Stimulated activated CD4-positive, alpha-beta T cell treated with anti-CD3 and anti-CD28 coated beads, Interleukin-15, amount 100 ng/mL, for 1 hour (primary cell): ENCODE measurements at places on chromosomes 6 and 20.
A peak's percentile ranks its signal among the peaks of the same experiment; 100 is the strongest.

- DNase-seq = no peak
Observed at GRCh38 chr6:123715006-123715863, 78.5 kb upstream of the TRDN start.

GRCh38 chr6:69086689-69087088 lies 451.6 kb downstream of the ADGRB3 start:
- DNase-seq = no peak

GRCh38 chr6:108343894-108344293 lies 49.0 kb downstream of the AFG1L start:
- no peak for DNase-seq

DNA sequence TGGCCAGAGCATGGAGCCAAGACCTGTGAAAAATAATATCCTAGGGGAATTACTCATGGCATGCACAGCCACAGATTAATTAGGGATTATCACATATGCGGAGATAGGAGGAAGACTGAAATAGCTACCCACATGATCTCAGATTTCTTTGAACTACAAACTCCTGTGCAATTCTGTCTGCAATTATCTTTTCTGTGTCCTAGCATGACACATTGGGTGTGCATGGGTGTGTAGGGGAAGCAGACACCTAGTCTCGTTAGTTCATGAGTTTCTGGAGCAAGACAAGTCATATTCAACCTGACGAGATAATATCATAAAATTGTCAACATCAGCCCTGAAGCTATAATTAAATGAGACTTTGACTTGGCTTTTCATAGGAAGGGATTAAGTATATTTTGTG lies 3.6 kb upstream of the SLC17A4 start:
- no peak for DNase-seq

- DNase-seq = peak; percentile 73
Observed at GRCh38 chr20:50724851-50725723, 6.3 kb upstream of the PARD6B start.

DNA sequence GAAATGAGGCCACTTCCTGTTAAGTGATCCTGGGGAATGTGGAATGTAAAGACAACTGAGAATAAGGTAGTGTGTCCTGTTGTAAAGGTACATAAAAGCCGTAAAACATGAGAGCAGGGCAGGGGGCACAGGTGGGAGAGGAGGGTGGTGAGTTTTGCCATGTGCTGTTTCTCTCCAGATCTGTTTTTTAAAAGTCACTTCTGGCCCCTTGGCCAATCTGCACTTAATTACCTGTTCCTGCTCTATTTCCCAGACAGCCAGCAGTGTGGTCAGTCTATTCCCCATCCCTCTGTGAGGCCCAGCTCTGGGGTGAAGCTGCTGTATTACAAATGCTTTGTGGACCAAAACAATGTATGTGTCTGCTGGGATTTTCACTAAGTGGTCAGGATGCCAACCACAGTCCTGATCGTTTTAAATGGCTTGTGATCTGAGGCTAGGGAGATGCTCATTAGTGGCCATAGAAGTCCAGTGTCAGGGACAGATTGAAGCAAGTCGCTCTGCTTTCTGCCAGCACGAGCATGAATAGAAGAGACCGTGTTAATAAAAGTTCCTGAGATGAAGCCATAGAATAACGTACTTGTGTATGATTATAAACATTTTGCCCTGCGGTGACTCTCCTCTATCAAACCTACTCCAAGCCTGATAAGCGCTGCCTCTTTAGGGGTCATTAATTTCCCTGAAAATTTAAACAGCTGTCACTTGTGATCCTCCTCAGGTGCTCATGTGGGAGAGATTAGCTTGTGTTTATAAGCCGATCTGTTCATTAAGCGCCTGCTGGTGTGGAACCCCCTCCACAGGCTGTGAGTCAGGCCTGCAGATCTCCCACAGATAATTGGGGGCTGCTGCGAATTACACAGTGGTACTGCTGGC lies 111.8 kb upstream of the CENPW start:
- DNase-seq = no peak

GRCh38 chr20:58716476-58717277 lies 24.1 kb downstream of the NPEPL1 start:
- no peak for DNase-seq

GRCh38 chr6:125094563-125094962 lies 59.0 kb upstream of the TPD52L1 start:
- no peak for DNase-seq

GRCh38 chr6:158801655-158802294 lies 17.4 kb downstream of the EZR start:
- no peak for DNase-seq

- DNase-seq = no peak
Observed at GRCh38 chr6:159092631-159093030, 47.8 kb upstream of the TAGAP start.

- DNase-seq = no peak
Observed at GRCh38 chr6:107786709-107787588, 37.2 kb downstream of the SCML4 start.

- DNase-seq = no peak
Observed at GRCh38 chr6:157398151-157398550, 17.2 kb downstream of the ZDHHC14 start.

DNA sequence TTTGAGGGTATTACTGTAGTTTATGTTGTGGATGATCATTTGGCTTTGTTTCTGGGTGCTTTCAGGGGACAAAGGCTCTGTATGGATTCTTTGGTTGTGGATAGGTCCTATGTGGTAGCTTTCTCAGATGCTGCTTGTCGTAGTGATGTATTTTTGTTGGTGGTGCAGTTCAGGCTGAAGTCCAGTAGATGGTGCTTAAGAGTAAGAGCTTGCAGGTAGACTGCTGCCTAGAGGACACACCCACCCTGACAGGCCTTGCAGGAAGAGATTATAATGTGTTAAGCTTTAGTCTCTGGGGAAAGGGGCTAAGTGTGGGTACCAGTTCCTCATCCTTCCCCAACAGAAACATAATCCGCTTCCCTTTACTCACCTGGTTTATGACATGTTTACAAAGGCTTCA lies 62.6 kb upstream of the ADGRB3 start:
- DNase-seq = no peak

GRCh38 chr6:14987490-14987889 lies 258.4 kb upstream of the JARID2 start:
- DNase-seq = no peak

DNA sequence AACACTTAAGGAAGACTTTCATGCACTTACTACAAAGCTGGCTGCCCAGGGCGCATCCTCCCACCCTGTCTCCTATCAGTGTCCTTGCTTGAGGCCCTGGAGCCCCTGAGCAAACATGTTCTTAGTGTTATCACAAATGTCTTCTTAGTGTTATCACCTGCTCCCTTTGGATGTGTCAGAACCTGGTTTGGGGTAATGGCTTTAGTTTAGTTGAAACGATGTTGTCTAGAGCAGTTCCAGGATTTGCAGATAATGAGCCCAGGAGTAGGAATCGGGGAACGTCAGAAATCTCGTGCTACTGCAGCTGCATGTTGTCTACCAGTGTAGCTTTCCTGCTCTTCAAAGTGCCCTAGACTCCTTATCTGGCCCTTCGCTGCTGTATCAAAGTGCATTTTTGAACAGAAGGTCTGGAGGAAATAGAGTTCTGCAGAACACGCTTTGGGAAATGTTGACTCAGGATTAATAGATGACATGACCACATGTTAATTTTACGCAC lies 69.6 kb downstream of the PHACTR2 start:
- DNase-seq = no peak

- DNase-seq = no peak
Observed at GRCh38 chr6:148836751-148837150, 89.9 kb downstream of the UST start.

GRCh38 chr6:144482142-144482541 lies 197.0 kb downstream of the UTRN start:
- peak; percentile 38 for DNase-seq

DNA sequence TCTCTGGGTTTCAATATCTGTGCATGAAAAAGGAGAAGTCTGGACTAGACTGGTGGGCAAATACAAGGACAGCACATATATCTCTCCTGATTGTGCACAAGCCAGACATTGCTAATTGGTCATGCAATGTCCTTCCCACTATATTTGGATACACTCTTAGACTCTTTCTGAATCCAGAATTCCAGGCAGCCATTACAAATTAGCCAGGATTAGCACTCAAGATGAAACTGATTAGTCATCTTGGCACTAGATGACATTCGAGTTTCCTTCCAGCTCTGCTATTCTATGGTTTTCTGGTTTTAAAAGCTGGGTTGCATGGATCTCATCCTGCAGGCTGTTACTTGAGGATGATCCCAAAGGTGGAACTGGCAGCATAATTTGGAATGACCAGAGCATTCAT lies 73.2 kb downstream of the SCP2D1 start:
- no peak for DNase-seq

DNA sequence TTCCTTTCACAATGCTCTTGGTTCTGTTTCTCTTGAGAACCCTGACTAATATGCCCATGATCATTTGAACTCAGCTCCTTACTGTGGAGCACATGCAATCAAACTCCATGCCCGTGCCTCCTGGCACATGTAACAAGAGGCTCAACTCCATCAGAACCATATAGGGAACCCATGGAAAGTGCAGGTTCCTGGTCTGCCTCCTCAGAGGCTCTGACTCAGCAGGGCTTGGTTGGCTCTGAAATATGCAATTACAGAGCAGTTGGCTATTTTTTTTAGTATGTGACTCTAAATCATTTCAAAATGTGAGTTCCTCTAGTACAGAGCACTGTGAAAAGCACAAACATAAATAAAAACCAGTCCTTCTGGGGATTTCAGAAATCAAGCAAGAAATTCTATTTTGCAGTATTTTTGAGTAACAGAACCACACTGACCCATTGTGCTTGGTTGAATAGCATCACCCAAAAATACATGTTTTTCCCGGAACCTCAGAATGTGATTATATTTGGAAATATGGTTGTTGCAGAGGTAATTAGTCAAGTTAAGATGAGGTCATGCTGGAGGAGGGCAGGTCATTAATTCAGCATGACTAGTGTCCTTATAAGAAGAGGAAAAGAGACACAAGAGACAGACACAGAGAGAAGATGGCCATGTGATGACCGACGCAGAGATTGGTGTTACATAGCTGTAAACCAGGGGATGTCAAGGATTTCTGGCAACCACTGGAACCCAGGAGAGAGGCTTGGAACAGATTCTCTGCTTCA lies 13.2 kb upstream of the MAP3K4 start:
- DNase-seq = no peak

- no peak for DNase-seq
Observed at GRCh38 chr20:53586640-53587039, 7.0 kb downstream of the ZNF217 start.

DNA sequence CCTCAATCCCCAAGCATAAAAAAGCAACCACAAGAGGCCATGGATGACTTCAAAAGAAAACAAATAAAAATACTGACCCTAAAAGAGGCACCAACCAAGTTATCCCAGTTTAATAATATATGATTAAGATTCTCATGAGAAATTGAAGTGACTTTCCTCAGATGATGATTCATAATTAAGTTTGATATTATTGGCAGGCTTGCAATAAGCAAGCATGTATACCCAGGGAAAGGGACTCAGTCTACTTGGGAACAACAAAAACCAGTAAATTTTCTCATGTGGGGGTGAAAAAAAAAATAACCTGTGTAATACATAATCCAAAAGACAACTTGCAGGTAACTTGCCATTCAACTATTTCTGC lies 19.6 kb downstream of the JAG1 start:
- no peak for DNase-seq

DNA sequence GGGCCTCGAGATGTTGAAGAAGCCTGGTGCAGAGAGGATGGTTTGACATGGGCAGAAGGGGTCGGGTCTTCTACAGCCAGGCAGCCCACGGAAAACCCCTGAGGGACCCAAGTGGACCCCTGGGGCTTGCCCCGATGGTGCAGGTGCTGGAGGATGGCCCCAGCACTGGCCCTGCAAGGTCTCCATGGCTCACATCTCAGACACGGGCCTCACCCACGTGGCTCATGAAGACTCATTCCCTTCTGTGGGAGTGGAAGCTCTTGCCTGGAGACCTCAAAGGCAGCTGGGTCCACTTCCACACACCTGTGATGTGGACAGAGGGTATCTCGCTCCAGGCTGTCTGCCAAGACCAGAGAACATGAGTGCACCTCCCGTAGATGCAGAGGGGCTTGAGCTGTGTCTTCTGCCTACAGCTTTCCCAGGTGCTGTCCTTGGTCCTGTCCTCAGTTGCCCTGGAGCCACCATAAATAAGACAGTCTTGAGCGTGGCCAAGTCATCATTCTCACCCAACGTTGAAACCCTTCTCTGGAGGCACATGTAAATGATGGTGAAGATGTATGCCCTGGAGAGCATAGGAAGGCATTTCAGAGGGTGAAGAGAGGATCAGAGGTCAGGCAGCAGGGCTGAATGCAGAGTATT lies 108.0 kb downstream of the SYNDIG1 start:
- no peak for DNase-seq

DNA sequence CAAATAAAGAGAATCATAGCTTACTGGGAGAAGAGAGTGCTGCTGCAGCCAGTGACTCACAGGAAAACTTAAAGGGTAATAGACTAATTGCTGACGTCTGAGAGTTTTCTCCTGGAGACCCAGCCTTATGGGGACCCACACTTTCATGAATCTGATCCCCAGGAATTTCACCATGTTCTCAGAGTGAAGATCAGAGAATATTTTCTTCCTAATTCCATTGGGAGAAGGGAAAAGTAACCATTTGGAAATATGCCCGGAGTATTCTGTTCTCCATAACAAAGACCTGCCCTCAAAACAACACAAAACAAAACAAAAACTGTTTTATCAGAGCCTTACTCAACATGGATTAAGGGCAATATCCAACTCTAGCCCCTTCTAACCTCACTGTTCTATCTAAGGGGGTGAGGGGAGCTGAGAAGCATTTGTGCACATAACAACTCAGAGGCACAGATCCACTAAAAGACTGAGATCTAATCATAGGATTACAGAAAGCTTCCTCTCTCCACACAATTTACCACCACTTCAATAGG lies 168.2 kb upstream of the SSTR4 start:
- DNase-seq = no peak

DNA sequence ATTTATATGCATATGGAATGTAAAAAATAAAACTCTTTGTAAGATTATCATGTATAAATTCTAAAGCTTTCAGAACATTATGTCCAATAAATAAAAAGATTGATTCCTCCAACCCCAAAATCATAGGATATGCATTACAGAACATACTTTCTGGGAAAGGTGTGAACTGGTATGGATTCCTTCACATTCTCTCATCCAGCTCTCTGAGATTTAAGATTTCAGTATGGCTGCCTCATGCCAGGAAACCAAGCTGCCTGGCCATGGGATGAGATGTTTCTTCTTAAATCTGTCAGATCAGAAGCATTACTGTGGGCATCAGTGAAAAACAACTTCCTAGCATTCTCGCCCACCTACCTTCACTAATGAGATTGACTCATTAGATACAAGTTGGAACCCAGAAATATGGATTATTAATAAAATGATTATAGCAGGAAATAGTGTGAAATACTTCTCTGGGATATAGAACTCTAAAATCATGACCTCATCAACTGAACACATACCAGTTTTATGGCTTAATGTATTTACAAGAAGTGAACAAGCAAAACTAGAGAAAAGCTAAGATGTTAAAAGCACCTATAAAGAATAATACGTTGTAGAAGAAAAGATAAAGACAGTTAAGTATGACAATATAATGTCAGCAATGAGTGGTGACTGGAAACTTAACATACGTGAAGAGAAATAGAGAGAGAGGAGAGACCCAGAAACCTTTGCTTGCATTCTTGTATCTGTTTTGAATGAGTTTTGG lies 171.6 kb upstream of the PHACTR1 start:
- DNase-seq = no peak
